Left ventricle myocardium superior (tissue), 1 donor: ENCODE measurements at places on chromosomes 5 and 9. TPM values are rescaled to one million over a fixed set of nuclear protein-coding genes. Genes with fewer than 3 reads are reported as not detected.

GRCh38 chr5:33417632-33418031 lies 23.1 kb upstream of the TARS1 start:
- no peak for DNase-seq

OR1J2 gene
- not detected for total RNA-seq

IRX1 gene
- total RNA-seq: not detected

- no peak for DNase-seq
Measured at GRCh38 chr9:113482991-113483675, 19.6 kb downstream of the RGS3 start.

FCN2 gene
- not detected for total RNA-seq

DNA sequence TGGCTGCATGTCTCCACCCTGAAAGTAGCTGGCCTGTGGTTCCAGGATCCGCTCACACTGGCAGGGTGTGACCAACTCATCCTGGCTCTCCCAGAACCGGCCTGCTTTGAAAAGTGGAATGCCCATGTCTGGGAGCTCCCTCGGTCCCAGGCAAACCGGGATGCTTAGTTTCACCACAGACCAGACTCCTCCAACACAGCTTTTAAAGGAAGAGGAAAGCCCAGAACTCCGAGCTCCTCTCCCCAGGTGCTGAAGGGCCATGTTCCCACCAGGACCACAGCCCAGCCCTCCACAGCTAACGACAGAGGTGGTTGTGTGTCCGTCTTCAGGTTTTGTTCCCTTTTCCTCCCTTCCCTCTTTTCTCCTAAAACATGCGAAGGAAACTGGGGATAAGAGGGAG lies 38.0 kb downstream of the GTF3C4 start:
- no peak for DNase-seq

DNA sequence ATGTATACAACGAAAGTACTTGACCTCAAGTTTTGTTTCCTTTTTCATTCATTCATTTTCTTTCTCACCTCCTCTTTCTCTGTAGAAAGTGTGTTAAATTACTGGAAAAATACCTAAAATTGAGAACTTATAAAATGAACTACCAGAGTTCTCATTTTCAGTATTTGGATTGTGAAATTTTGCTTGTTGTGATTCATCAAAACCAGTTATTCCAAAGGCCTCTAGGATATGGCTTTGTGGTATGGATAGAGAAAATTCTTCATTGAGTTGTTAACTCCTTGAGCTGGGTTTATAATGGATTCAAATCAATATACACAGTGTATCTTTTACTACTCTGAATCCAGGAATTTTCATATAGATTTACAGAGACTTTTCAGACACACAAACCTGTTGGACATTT lies 287.6 kb downstream of the KDM4C start:
- DNase-seq: no peak

DNA sequence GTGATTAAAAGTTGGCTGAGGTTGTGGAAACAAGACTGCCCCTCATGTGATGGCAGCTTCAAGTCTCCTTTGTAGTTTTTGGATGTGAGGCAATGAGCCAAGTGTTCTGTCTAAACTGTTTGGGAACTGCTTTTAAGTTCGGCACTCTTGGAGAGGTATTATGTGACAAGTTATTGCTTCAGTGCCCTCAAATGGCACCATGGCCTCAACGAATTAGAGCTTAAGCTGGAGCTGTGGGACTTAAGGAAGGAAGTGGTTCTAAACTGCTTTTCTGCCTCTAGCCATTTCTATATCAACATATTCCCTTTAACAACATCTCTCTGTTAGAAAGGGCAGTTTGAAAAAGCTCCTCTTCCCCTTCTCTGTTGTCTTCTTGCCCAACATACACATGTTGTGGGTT lies 227.7 kb downstream of the RFK start:
- no peak for DNase-seq
